ENCODE measurements at places on chromosomes 2 and 18.

- no peak for DNase-seq
Measured at GRCh38 chr2:217421834-217422233, 562.0 kb upstream of the TNP1 start.

DNA sequence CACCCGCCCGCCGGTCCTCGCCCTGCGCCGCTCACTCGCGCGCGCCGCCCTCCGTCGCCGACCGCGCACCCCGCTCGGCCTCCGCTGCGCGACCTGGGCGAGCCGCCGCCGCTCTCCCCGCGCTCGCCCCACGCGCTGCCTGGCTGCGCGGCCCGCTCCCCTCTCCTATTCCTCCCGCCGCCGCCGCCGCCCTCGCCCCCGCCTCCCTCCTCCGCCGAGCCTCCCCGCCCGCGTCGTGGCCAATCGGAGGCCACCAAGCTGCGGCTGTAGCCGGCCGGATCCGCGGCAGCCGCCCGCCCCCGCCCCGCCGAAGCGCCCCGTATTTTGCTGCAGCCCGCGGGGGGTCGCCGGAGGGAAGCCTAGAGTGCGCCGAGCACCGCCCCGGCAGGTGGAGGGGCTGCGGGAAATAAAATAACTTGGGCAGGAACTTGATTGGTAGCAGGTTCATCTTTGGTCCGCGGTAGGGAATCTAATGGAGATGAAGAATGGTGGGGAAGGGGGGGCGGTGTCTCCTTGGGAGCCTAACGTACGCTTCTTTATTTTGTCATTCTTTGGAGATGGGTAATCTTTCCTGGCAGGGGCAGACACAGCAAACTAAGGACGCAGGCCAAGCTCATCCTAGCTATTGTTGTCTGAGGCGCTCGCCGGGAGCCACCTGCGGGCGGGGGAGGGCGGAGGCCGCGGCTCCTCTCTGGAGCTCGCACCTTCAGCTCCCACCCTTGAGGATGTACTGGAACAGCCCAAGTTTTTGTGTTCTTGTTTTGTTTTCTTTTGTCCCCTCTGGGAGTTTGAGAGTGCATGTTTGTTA lies 1.1 kb upstream of the CDH2 start:
- DNase-seq, result no peak

DNA sequence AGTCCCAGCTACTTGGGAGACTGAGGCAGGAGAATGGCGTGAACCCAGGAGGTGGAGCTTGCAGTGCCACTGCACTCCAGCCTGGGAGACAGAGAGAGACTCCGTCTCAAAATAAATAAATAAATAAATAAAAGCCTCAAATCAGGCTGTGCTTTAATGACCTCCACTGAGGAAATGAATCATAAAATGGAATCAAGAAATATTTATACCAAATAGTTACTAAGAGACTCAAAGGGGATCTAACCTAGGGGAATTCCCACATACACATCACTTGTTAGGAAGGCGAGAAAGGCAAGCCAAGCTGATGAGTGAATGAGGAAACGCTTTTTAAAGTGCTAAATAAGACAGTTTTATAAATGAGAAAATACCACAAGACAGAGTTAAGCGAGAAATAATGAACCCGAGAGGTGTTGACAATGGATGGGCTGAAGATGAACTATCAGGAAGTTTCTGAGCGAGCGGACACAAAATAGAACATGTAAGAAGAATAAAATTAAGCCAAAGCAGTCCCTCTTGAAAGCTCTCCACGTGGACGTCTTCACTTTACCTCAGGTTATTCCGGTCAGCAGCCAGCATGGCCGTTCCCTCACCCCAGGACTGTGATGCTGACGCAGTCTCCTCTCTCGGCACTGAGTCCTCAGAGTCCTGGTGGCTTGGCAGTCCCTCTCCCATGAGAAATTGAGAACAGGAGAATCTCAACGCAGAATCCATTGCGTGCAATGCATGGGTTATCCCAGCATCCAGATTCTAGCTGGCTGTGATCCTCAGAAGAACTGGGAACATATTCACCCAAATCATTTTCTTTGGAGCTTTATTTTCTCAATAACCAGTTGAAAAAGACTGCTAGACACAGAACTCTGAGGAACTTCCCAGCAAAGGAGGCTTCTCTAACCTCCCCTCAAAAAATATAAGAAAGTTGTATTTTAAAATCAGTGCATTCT lies 22.3 kb downstream of the PXDN start:
- DNase-seq, result no peak

- no peak for DNase-seq
Measured at GRCh38 chr2:85734015-85734414, 19.8 kb upstream of the ATOH8 start.

GRCh38 chr18:51054764-51055163 lies 24.8 kb downstream of the SMAD4 start:
- DNase-seq, result no peak

DNA sequence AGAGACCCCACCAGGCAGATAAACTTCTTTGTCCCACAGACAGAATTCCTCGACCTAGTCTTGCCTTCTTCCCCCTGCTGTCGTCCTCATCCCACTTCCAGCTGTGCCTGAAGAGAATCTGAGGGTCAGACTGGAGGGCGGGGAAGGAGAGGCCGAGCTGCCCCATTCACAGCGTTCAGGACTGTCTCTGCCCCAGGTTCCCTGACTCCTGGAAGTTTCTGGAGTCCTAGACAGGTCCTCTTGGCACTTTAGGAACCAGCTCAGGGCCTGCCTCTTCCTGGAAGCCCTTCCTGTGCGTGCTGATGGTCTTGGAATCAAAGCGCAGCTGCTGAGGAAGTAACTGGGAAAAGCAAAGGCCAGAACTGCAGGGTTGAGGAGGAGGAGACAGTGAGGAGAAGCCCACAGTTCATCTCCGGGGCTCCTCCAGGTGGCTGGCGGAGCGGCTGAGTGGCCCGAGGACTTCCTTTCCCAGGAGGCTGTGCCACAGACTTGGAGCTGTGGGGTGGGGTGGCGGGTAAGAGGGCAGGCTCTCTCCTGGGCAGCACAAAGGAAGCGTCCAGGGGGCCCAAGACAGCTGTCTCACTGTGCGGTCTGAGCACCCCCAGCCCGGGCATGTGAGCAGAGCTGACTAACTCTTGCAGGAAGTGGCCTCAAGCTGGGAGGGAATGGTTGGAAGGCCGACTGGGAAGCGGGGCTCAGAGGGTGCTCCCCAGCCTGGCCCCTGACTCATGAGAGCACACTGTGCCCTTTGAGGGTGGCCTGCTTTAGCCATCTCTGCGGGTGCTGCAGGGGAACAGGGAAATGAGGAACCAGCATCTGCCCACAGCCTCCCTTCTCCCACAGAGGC lies 39.5 kb downstream of the SDC1 start:
- no peak for DNase-seq

GRCh38 chr2:19003554-19003953 lies 354.9 kb downstream of the OSR1 start:
- no peak for DNase-seq

DNA sequence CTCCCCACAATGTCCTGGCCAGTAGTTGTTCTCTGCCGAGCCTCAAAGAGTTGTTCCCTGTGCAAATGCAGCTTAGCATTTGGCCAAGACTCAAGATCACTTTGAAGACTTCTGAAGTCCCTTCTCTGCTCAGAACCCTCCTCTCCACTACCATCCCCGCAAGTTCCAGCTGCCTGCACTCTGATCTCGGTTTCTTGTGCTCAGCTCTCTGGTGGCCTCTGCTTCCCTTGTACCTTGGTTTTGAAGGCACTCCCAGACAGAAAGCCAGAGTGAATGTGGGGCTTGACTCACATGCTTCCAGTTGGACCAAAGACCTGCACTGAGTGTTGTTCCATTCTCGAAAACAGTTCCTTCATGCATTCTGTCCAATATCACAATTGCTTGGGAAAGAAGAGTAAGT lies 28.6 kb downstream of the CRACDL start:
- DNase-seq, result no peak

- no peak for DNase-seq
Measured at GRCh38 chr2:241902357-241902991, 32.9 kb downstream of the RTP5 start.

DNA sequence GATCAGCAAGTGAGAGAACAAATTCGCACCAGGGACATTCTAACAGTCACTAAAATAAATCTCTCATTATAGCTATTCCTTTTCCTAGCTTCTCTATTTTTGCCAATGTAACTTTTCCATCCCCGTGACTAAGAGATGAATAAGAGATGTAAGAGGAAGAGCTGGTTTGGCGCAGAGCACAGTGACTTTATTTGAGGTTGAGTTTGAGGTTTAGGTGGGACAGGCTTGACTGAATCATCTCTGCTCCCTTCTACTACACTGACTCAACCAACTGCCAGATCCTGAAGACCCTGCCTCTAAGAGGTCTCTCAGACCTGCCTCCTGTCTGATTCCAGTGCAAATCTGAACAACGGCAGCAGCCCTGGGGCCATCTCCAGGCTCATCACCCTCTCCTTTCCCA lies 28.0 kb downstream of the RFX8 start:
- DNase-seq, result no peak

DNA sequence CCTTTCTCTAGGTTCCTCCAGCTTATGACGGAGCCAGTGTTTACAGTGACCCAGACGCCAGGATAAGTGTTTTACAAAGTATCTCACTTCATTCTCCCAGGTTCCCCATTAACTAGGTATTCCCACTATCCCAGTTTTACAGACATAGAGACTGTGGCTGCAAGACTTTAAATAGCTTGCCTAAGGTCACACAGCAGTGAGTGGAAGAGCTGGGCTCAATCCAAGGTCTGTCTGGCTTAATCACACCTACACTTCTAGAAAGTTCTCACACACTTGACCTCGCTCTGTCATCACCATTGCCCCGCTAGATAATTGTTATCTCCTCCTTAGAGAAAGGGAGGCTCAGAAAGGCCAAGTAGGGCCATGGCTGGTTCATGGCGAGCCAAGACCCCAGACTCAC lies 110.2 kb downstream of the ANTXR1 start:
- no peak for DNase-seq

DNA sequence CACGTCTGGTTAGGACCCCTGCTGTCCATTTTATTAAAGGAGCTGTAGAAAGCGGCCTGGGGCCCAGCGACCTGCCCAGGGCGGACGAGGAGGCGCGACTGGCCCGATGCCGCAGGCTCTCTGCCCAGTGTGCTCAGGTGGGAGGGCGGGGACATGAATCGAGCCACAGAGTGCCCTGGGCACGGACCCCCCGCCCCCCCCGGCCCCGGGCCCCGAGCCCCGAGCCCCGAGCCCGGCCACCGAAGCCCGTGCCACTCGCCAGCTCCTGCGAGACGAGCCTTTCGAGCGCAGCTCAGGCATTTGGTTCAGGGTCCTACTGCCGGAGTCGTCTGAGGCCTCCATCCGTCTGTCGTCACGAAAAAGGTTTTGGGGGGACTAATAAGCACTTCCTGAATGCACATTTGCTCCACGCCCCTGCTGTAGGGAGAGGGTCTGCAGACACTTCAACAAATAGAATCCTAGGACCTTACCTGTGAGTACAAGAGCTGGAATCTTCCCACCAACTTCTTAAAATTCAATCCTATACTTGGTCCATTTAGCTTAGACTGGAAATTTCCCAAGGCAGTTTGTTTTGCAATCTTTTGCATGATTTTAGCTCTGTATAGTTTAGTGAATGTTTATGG lies 602 bp upstream of the ADAM17 start:
- no peak for DNase-seq

GRCh38 chr2:223865907-223866508 lies 28.6 kb upstream of the AP1S3 start:
- DNase-seq, result no peak

GRCh38 chr2:235468978-235469655 lies 24.7 kb upstream of the AGAP1 start:
- DNase-seq, result no peak

- no peak for DNase-seq
Measured at GRCh38 chr2:160603771-160604510, 110.3 kb upstream of the RBMS1 start.

GRCh38 chr2:158600155-158600802 lies 143.5 kb downstream of the PKP4 start:
- DNase-seq, result no peak

DNA sequence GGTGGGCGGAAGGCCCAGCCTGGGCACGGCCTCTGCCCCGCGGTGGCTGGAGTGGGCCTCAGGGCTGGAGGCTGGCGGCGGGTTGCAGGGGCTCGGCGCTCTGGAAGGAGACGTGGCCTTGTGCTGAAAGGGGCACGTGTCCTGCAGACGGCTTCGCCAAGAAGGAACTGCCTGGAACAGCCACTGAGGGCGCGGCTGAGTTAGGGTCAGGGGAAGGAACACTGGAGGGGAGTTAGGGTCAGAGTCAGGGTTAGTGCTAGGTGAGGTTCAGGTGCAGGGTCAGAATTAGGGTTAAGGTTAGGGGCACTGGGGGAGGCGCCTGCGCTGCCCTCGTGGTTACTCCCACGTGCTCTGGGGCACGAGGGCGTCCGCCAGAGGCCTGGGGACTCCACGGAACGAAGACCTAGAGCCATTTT lies 933 bp upstream of the ADNP2 start:
- no peak for DNase-seq

- no peak for DNase-seq
Measured at GRCh38 chr18:30086351-30086750, 956.2 kb downstream of the DSC3 start.

DNA sequence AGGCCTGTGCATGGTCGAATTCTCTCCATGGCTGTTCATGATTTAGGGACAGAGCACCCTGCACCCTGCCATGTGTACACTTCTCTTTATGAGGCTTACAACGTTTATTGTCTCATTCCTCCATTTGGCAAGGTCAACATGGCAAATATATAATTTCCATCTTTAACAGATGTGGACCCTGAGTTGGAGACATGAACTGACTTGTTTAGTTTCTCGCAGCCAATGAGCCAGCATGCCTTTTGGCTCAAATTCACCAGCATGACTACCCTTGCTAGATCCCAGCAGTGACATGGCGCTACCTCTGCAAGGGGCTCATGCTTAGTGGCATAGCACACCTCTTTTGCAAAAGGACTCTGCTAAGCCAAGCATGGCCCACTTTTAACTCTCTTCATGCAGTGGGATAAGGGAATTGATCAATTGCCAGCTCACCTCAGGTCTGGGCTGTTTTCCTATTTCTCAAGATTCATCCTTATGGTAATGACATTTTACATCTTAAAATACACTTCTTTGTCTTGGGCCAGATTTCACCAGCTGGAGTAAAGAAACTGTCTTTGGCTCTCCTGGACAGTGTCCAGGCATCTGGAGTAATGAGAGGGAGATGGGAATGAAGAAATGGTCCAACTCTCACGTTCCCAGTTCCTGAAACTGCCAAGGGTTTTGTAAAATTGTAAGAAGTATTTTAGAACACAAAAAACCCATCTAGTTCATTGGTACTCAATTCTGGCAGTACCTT lies 159.5 kb downstream of the SETBP1 start:
- no peak for DNase-seq

GRCh38 chr2:130385709-130386108 lies 29.9 kb downstream of the PTPN18 start:
- DNase-seq, result no peak

DNA sequence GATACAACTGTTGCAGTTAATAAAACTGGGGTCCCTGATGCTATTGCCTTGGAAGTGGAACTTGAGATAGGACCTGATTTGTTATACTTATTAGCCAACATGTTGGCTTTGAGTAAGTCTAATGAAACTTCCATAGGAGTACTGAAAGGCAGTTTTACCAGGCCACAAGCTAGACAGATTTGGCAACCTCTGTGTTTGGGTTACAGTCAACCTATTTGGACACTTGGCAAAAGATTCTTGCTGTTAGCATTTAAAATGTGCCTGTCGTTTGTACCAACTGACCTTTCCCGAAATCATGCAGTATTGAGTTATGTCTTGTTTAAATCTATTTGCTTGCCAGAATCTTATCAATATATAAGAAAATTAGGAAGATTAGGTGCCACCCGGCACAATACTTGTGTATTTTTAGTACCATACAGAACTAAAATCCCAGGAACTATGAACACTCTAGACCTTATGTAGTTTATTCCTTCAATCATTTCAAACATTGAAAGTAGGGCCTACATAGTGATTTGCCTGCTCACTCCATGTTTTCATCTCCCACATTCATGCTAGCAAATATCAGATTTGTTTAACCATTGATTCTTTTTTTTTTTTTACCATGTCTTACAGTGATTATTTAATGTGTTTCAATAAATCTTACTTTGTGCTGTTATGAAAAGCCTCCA lies 35.5 kb upstream of the UPP2 start:
- no peak for DNase-seq

Data from stimulated activated CD8-positive, alpha-beta memory T cell treated with anti-CD3 and anti-CD28 coated beads, Interleukin-4, amount 100 ng/mL, for 1 hour (primary cell).